ENCODE measurements at places on chromosomes 5 and 9.

- no peak for DNase-seq
Observed at GRCh38 chr5:67910546-67910945, 305.0 kb upstream of the PIK3R1 start.

- DNase-seq = no peak
Observed at GRCh38 chr9:36603006-36603405, 30.3 kb downstream of the MELK start.

- no peak for DNase-seq
Observed at GRCh38 chr5:73387149-73387591, 61.4 kb downstream of the FOXD1 start.

DNA sequence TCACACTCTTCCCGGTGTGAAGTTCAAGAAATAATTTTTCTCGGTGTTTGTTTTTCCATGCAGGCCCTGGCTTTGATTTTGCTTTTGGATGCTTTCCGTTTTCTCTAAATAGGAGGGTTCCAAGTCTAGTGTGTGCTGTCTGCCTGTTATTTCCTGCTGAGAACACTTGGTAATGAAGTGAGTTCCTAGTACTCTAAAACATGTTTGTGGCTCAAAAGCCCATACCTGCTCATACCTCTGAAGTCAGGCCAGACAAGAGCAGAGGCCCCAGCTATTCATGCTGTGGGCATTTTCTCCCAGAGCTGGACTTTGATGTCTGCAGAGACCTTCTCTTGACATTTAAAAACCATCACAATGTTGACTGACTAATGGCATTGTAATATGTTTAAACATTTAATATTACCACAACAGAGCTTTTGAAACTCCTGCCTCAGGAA is 211.2 kb downstream of the GOLPH3 start:
- no peak for DNase-seq

GRCh38 chr5:126888175-126888574 is 111.2 kb downstream of the LMNB1 start:
- no peak for DNase-seq

- DNase-seq = no peak
Observed at GRCh38 chr9:135664266-135664665, 1.2 kb downstream of the LCN9 start.

DNA sequence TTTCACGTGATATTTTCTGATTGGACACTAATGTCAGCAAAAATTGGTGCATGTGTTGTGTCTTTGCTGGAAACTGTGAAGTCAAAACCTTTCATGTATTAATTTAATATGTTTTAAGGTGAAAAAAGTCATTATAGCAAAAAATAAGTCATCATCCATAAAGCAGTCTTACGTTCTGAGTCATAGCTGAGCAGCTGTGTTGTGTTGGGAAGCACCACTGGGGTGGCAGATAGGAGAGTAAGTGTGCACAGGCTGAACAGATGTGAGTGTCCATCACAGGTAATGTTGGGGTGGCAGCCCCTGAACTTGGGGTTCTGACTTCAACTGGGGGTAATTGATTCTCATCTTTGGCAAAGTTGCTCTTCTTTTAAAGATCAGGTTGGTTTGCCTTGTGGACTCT is 156.8 kb downstream of the NXNL2 start:
- DNase-seq = no peak

DNA sequence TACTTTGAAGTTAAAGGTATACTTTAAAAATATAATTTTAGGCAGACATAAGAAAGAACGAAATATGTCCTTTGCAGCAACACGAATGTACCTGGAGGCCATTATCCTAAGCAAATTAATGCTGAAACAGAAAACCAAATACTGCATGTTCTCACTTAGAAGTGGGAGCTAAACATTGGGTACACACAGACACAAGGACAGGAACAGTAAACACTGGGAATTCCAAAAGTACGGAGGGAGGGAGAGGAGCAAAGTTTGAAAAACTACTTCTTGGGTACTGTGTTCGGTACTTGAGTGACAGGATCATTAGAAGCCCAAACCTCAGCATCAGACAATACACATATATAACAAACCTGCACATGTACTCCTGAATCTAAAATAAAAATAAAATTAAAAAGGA is 40.9 kb downstream of the TJP2 start:
- DNase-seq = no peak

DNA sequence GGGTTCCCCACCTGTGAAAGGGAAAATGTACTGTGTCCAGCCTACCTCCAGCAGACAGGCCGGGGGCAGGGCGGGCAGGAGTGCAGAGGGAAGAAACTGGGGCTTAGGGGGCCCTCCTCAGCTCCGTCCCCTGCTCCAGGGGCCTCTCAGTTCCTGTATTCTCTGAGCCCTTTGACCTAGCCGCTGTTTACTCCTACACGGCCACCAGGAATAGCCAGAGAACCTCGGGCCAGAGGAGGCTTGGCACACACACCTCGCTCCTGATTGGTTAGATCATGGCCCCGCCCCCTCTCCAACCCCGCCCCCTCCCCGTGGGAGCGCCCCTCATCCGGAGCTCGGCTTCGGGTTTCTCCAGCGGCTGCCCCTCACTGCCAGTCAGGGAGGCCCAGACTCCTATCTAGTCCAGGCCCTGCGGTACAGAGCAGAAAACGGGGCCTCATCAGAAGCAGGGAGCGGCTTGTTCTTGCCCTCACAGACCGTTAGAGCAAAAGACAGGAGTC is 2.2 kb downstream of the ST6GALNAC6 start:
- DNase-seq = no peak

DNA sequence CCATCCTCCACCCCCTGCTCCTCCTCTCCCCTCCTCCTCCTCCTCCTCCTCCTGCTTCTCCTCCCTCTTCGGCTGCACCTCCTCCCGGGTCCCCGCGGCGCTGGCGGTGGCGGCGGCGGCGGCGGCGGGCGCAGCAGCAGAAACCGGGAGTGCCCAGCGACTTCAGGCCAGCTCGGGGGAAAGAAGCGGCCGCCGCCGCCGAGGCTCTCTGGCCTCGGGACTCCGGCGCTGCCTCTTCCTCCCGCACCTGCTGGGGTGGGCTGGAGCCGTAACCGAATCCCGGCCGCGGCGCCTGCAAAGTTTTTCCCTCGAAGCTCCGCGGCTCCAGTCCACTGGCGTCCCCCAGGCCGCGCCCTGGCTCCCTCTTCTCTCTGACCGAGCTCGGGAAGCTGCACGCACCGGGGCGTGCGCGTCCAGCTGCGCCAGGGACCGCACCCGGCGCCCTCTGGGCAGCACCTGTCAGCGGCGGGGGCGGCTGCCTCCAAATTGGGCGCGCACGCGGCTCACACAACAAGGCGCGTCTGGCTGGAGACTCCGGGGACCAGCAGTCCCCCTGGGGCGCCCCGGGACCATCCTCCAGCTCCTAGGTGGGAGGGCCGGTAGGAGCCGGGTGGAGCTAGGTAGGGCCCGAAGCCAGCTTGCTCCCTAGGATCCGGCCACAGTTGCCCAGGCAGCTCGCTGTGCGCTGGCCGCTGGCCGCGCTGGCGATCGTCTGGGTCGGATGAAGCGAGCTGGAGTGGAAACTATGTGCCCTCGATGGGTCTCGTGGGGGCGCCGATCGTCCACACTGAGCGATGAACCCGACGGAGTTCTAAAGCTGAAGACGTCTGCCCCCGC is at the start of gene MCTP1:
Gene MCTP1 (minus strand): TSS at position 523 of the 837 bp plus-strand sequence.
- no peak for DNase-seq

GRCh38 chr9:127049044-127049443 is 73.4 kb downstream of the ANGPTL2 start:
- DNase-seq = no peak

DNA sequence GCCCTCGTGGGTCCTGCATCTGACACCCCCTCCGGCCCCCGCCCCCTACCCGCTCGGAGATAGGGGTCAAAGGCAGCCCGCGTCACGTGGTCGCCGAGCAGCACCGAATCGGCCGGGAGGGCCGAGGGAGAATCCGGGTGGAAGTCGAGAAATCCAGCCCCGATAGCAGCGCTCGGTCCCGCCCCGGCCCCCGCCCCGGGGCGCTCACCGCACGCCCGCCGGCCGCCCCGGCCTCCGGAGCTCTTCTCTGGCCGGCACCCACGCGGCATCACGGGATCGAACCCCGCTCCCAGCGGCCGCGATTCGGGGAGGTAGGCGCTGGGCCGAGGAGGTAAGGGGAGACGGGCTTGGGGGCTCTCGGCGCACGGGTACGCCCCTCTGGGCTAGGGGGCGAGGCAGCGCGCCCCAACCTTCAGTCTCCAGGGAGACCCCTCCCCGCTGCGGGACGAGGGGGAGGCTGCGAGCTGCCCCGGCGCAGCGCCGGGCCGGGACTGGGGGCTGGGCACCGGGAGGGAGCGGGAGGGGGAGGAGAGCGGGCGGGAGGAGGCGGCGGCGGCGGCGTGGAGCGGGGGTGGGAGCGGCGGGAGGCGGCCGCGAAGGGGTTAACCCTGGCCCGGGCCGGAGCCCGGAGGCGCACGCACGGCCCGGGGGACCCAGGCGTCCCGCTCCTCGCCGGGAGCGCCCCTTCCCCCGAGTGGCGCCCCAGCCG is 22.1 kb upstream of the NDST1 start:
- peak; percentile 5 for DNase-seq

GRCh38 chr9:88219601-88220000 is 81.3 kb upstream of the SPATA31C2 start:
- no peak for DNase-seq

- DNase-seq = no peak
Observed at GRCh38 chr9:121863955-121864354, 212.5 kb downstream of the DAB2IP start.

DNA sequence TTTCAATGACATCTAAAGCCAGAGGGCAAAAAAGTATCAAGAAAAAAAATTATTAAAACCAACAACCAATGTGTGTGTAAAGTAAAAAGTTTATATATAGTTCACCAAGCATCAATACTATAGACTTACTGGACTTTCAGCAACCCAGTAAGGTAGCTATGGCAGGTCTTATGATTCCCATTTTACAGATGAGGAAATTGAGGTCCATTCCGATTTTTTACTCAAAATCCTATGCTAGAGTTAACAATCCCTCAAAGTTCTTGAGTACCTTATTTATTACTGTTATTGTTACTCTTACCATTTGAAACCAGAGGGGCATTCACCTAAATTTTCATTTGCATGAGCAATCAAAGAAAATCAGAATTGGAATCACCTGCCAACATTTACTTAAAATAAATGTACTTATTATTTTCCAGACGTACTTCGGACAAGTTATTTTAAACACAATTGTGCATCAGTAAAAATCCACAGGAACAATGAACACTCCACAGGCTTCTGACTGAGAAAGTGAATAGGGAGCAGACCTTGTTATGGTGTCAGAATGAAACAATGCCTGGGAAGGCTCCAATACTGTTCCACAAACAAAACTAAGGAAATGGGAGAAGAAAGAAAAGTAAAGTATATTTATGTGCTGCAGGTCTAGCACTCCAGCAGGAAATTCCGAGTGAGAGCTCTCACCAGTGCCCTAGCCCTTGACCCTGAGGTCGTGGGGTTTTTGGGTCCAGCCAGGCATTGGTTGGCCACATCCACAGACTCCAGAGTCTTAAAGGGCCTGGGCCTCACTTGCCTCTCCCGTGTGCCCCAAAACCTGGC is 229.9 kb downstream of the PIK3R1 start:
- no peak for DNase-seq

GRCh38 chr5:3056866-3057265 is 305.4 kb upstream of the IRX2 start:
- no peak for DNase-seq

DNA sequence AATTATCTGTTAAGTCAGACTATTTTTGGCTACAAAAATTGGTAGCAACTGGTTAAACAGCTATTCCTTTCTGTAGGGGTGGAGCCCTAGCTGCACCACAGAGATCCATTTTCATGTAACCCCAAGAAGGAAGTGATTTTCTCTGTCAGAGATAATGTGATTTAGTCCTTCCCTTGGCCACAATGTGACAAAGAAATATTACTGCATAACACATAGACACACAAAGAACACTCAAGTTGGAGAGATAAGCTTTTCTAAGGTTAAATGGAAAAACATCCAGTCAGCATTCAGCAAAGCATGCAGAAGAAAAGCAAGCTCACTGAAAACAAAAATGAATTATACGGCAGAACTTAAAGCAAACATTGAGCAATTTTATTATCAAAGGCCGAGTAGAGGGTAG is 227.8 kb upstream of the CDH9 start:
- no peak for DNase-seq

DNA sequence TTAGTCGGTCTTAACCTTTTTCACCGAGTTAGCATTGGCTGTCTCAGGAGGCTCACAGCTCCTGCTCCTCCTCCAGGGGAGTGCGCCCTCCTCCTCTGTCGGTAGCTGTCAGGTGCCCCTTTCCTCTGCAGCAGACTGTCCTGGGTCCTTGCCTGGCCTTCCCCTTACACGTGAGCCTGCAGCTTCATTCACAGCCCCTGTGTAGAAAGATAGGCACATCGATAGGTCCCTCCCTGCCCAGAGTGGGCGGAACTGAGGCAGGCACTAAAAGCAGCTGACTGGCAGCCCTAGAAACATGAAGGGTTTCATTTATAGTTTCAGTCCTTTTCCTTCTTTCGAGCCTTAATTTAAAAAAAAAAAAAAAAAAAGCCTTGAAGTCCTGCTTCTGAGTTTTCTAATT is 17.2 kb downstream of the TENT4A start:
- DNase-seq = no peak

- DNase-seq = peak; percentile 96
Observed at GRCh38 chr9:124415102-124415851, at the start of gene PSMB7. Gene PSMB7, minus strand, starts transcription at chr9:124415442. Its CDS starts 17 bp downstream, at chr9:124415425.

GRCh38 chr5:164809821-164810220 is 1304.4 kb downstream of the MAT2B start:
- no peak for DNase-seq

DNA sequence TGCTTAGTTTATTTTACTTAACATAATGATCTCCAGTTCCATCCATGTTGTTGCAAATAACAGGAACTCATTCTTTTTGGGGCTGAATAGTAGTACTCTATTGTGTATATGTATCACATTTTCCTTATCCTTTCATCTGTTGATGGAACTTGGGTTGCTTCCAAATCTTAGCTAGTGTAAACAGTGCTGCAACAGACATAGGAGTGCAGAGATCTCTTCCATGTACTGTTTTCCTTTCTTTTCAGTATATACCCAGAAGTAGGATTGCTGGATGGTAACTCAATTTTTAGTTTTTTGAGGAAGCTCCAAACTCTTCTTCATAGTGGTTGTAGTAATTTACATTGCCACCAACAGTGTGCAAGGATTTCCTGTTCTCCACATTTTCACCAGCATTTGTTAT is 138.8 kb upstream of the POC5 start:
- no peak for DNase-seq

DNA sequence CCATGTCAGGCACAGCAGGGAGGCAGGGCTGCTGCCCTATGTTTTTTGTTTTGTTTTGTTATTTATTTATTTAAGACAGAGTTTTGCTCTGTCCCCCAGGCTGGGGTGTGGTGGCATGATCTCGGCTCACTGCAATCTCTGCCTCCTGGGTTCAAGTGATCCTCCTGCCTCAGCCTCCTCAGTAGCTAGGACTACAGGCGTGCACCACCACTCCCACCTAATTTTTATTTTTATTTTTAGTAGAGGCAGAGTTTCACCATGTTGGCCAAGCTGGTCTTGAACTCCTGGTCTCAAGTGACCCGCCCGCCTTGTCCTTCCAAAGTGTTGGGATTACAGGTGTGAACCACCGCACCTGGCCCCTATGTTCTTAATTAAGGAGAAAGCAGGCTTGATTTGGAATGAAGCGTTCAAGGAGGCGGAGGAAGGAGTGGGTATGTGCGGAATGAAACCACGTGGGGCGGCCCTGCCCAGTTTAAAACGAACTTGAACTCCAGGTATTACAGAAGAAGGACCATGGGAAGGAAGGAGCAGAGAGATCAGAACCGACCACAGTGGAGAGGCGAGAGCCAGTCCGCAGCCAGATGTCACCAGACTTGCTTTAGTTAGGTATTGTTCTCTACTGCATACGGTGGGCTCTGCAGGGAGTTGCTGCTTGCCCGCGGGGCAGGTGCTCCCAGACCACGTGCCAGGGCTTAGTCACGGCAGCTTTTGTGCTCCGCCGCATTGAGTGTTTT is 34.9 kb upstream of the EPB41L4B start:
- no peak for DNase-seq
